B cell (primary cell): ENCODE measurements at places on chromosomes 1 and 21.

DNA sequence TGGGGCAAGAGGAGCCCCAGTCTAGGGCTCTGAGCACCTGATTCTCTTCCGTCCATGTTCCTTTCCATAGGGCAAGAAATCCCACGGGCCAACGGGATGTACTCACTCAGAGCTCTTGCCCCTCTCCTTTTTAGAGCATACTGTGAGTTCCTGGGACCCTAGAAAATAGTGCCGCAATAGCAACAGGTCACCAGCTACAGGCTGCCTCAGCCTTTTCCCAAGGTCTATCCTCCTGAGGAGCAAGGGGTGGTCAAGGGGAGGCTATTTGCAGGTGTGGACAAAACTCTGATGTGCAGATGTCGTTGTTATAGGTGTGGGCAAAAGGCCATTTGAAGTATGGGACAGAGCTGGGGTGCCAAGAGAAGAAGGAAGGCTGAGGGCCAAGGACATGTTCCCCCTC, 1.6 kb upstream of the QSOX1 start:
- no peak for DNase-seq
- no peak overlapping the region for H3K4me3 ChIP-seq
- H3K27me3 ChIP-seq, result no peaks in the 10 kb centered on the region
- no peaks in the 10 kb centered on the region for H3K36me3 ChIP-seq

- no peak overlapping the region for H3K4me3 ChIP-seq
- H3K36me3 ChIP-seq, result no peaks in the 10 kb centered on the region
- no peaks in the 10 kb centered on the region for H3K27me3 ChIP-seq
- no peaks in the 10 kb centered on the region for H3K4me1 ChIP-seq
Observed at GRCh38 chr1:172997941-172998361, 52.8 kb downstream of the TNFSF18 start.

GRCh38 chr1:101027194-101027772, 1.7 kb upstream of the DPH5 start:
- H3K27ac ChIP-seq, result peak overlapping the region; percentile 85
- H3K36me3 ChIP-seq, result no peaks in the 10 kb centered on the region
- peak overlapping the region; percentile 95 for H3K4me3 ChIP-seq
- DNase-seq, result peak; percentile 15
- H3K27me3 ChIP-seq, result no peaks in the 10 kb centered on the region

DNA sequence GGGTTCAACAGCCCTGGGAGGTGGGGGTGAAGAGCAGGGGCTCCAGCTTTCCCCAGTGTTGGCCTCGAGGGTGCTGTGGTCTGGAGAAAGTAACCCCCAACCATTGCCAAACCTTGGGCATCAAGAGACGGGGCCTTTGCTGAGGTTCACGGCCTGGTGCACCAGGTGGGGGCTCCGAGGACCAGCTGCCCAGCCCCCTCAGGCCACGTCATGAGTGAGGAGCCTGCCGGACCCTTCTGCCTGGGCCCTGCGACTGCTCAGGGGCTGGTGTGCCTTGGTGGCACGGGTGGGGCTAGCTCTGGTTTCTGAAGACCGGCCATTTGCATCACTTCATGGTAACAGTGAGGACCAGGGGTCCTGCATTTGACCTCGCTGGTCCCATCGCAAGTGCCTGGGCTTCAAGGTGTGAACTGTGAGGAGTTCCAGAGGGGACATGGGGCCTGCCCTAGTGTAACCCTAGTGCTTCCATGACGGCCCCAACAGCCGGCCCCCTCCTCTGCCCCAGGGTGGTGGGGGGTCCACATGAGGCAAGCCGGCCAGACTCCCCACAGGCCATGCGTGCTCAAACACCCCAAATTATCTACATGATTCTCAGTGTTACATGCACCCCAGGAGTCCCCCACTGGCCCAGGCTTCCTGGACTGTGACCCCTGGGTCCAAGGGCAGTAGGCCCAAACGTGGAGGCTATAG, 13.5 kb downstream of the MORN1 start:
- no peaks in the 10 kb centered on the region for H3K36me3 ChIP-seq
- no peak for DNase-seq
- peaks cover 33% of the 10 kb centered on the region for H3K4me1 ChIP-seq
- H3K27ac ChIP-seq, result no peak overlapping the region

DNA sequence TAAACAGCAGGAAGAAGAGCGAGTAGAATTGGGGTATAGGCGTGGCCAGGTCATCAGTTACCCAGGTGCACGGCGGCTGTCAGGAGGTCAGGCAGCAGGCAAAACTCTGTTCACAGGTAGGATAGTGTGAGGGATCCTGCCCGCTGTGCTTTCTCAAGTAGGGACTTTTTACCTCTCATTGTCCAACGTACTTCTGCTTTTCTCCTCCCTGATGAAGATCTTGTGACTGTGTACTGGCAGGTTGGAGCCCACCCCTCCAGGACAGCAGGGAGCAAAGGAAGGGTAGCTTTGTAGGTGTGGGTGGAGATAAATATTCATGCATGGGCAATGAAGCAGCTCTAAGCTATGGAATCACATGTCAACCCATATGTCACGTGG, 373.5 kb downstream of the KIF26B start:
- no peaks in the 10 kb centered on the region for H3K4me1 ChIP-seq
- no peaks in the 10 kb centered on the region for H3K27me3 ChIP-seq
- H3K27ac ChIP-seq, result no peak overlapping the region

- H3K4me1 ChIP-seq, result no peaks in the 10 kb centered on the region
- no peaks in the 10 kb centered on the region for H3K36me3 ChIP-seq
- no peak overlapping the region for H3K4me3 ChIP-seq
- H3K27ac ChIP-seq, result no peak overlapping the region
Observed at GRCh38 chr1:220717800-220718640, 27.9 kb downstream of the C1orf115 start.

- peaks cover 20% of the 10 kb centered on the region for H3K27me3 ChIP-seq
- H3K4me3 ChIP-seq, result no peak overlapping the region
- no peak overlapping the region for H3K27ac ChIP-seq
- no peaks in the 10 kb centered on the region for H3K4me1 ChIP-seq
- no peaks in the 10 kb centered on the region for H3K36me3 ChIP-seq
- no peak for DNase-seq
Observed at GRCh38 chr1:201726700-201727099, 102.3 kb upstream of the IPO9 start.
